Pons (tissue), 1 donor: ENCODE measurements at places on chromosomes 1 and 21.
A peak's percentile ranks its signal among the peaks of the same experiment; 100 is the strongest.

DNA sequence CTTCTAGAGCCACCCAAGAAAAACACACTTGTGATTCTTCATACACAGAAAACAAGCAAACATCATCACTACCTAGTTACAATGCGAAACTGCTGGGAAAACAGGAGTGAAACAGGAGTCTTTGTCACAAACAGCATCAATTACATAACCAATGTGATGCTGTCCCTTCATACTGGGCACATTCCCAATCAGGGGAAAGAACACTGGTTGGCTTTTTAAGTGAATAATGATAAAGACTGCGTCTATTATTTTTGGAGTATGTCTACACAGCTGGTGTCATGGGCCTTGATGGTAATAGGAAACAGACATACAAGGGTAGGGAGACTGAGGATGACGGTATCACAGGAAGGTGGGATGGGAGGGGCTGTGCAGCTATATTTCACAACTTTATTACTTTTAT, 43.3 kb downstream of the SIPA1L2 start:
- peak; percentile 72 for DNase-seq

GRCh38 chr1:205032508-205032907, 10.5 kb upstream of the CNTN2 start:
- no peak for DNase-seq

- DNase-seq, result no peak
Observed at GRCh38 chr1:118300808-118301207, 115.8 kb upstream of the SPAG17 start.

GRCh38 chr21:37659874-37660273, 256.4 kb downstream of the KCNJ6 start:
- no peak for DNase-seq

DNA sequence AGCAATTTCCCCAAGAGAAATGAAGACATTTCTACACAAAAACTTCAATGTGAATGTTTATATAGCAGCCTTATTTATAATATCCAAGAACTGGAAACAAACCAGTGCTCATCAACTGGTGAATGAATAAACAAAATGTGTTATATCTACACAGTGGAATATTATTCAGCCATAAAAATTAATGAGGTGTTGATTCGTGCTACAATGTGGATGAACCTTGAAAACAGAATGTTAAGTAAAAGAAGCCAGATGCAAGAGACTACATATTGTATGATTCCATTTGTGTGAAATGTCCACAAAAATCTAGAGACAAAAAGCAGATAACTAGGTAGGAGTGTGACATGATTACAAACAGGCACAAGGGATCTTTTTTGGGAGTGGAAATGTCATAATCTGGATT, 110.0 kb downstream of the CD247 start:
- DNase-seq, result no peak

DNA sequence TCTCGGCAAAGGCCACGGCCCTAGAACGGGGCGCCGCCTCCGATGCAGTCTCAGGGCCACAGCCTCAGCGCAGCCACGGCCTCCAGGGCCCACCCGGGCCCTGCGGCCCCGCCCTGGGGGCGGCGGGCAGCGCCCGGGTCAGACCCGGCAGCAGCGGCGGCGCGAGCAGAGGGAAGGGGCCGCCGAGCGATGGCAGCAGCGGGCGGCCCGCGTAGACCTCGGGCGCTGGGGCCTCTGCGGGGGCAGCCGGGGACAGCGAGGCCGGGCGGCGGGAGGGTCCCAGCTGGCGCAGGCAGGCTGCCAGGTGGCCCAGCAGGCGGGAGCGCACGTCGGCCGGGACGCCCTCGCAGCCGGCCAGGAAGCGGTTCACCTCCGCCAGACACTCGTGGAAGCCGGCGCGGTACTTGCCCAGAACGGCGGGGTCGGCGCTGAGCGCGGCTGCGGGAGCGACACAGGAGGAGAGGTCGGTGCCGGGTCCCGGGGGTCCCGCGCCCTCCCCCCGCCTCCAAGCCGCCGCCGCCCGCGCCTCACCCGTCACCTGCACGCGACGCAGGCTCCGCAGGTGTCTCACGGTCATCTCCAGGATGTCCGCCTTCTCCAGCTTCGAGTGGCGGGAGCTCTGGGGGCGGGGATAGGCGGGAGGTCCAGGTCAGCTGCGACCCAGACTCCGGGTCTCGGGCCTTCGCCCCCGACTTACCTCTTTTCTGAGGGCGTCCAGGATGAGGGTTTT, 737 bp downstream of the HES4 start:
- no peak for DNase-seq

- no peak for DNase-seq
Observed at GRCh38 chr1:227777156-227777555, 38.3 kb upstream of the PRSS38 start.

GRCh38 chr1:50257940-50258685, 149.4 kb downstream of the ELAVL4 start:
- DNase-seq, result no peak

GRCh38 chr1:3423245-3423829, 31.1 kb upstream of the ARHGEF16 start:
- peak; percentile 66 for DNase-seq

GRCh38 chr1:12544992-12545391, 73.0 kb downstream of the DHRS3 start:
- DNase-seq, result no peak

DNA sequence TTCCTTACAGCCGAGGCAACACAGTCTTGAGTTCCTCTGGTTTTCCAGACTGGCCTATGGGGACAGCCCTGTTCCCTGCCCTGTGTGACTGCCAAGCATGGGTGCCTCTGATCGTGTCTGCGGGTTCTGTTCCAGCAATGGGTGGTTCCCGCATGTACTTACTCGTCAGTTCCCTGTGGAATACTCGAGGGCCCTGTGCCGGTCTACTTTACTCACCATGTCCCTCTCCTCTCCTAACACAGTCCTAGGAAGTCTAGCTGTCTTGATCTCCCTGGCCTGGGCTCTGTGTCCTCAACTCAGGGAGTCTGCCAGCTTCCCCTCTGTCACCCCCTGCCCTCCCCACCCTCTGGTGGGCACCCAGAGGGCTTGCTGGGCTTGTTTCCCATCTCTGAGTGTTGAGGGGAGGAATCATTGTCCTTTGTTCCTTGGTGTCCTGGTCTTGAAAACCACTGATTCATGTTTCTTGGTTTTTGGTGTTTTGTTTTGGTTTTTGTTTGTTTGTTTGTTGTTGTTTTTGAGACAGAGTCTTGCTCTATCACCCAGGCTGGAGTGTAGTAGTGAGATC, 36.0 kb downstream of the TRAPPC10 start:
- peak; percentile 70 for DNase-seq

- DNase-seq, result no peak
Observed at GRCh38 chr1:18531503-18531845, 50.7 kb downstream of the KLHDC7A start.

- DNase-seq, result no peak
Observed at GRCh38 chr1:156663178-156663577, 14.0 kb downstream of the NES start.

DNA sequence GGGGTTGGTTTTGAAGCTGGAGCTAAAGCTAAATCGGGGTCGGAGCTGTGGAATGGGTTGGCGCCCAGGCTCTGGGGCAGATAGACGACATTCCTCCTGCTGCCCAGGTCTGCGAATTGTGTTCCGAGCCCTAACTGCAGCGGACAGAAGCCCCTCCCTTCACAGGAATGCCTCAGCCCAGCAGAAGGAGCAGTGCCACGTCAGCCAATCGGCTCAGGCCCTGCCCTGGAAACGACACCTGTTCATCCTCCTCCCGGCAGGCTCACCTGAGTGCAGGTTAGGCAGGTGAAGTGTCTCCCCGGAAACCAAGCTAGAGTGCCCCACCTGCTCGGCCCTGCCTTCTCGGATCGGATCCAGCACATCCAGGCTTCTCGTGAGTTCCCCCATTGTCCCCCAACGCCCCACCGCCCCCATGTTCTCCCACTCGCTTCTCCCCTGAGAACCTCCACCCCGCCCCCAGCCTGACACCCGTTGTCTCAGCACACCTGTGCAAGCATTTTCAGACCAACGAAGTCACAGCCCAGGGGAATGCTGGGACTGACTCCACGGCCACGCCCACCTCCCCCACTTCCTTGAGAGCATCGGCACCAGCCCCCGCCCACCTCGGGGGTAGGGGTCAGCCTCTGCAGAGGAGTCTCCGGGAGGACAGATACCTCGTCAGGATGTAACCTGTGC, 775 bp downstream of the TMEM125 start:
- DNase-seq, result no peak

DNA sequence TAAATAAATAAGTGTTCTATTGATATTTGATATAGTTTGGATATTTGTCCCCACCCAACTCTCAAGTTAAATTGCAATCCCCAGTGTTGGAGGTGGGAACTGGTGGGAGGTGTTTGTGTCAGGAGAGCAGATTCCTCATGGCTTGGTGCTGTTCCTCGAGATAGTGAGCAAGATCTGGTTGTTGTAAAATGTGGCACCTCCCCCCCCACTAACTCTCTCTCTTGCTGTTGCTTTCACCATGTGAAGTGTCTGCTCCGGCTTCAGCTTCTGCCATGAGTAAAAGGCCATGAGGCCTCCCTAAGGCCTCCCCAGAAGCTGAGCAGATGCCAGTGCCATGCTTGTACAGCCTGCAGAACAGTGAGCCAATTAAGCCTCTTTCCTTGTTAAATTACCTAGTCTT, 20.8 kb downstream of the FRRS1 start:
- DNase-seq, result no peak

- no peak for DNase-seq
Observed at GRCh38 chr21:45320261-45321025, 32.7 kb upstream of the POFUT2 start.
